Fibroblast of villous mesenchyme (primary cell): ENCODE measurements at places on chromosomes 4 and X. TPM values are rescaled to one million over a fixed set of nuclear protein-coding genes. Genes with fewer than 3 reads are reported as not detected.

Gene VCX3A
- total RNA-seq = not detected in 2 replicates

Gene MAGEB6B
- not detected in 2 replicates for total RNA-seq

DNA sequence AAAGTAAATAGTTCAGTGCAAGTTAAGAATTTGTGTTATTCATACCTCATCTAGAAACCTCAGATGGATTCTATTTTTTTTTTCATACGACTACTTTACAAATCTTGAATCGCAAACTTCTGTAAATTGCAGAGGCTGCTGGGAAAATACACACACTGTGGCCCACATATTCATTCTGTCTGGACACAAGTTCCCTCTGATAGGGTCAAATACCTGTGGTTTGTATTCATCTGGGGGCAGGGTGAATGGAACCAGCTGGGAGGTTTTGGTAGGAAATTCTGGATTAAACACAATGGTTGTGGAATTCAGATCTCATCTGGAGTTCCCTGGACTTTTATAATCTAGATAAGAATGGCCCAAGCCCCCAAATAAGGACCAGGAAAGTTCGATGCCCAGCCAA lies 56.2 kb downstream of the SPATA18 start:
- DNase-seq = no peak

- no peak for DNase-seq
Observed at GRCh38 chr4:132818091-132818490, 331.0 kb upstream of the PCDH10 start.

DNA sequence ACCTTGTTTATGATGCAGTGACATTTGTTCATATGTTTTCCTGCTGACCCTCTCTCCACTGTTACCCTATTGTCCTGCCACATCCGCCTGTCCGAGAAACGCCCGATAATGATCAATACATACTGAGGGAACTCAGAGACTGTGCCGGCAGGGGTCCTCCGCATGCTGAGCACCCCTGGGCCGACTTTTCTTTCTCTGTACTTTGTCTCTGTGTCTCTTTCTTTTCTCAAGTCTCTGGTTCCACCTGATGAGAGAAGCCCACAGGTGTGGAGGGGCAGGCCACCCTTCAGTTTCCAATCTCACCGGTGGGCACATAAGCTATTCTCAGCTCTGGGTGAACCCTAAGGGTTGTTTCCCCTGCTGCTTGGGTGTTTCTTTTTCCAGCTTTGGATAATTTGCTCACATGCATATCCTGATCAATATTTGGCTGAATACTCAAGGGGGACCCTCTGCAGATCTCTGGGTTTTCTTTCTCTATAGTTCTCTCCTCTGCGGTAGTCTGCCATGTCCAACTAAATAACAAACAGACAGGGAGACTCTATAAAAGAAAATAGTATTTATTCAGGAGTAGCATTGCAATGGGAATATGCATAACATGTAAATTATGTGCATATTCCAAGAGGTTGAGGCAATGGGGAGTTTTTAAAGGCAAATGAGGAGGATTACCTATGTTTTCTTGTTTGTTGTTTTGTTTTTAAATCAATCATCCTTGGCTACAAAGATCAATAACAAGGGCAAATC lies 97.2 kb downstream of the CEP44 start:
- DNase-seq = no peak

Gene PLAC8
- 1.3 TPM in 1 of 2 replicates, not detected in the other for total RNA-seq

Gene LPAR4
- under 0.01 and 0.32 TPM in 2 replicates for total RNA-seq

Gene PLP1
- under 0.01 TPM in 2 replicates for total RNA-seq
